ENCODE measurements at places on chromosomes 6 and 20.

GRCh38 chr20:48336597-48336996, 491.2 kb downstream of the PREX1 start:
- no peak for DNase-seq

GRCh38 chr6:157012355-157012754, 235.2 kb downstream of the ARID1B start:
- DNase-seq: no peak

DNA sequence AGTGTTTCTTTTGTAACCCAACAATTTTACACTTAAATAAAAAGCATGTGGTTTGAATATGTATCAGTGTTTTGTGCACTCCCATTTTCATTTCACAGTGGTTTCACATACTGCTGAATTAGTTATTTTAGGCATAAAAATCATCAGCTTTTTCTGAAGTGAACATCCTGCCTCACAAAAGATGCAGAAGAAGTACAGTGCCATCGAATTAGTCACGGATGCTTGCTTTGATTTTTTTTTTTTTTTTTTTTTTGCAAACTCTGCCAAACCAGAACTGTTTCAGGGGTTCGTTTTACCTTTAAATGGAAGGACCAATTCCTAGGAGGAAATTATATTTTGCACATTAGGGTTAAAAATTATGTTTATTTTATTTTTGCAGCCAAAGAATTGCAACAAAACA, 158.6 kb downstream of the RPS12 start:
- DNase-seq: no peak

GRCh38 chr6:41581381-41581991, 35.3 kb downstream of the FOXP4 start:
- no peak for DNase-seq

DNA sequence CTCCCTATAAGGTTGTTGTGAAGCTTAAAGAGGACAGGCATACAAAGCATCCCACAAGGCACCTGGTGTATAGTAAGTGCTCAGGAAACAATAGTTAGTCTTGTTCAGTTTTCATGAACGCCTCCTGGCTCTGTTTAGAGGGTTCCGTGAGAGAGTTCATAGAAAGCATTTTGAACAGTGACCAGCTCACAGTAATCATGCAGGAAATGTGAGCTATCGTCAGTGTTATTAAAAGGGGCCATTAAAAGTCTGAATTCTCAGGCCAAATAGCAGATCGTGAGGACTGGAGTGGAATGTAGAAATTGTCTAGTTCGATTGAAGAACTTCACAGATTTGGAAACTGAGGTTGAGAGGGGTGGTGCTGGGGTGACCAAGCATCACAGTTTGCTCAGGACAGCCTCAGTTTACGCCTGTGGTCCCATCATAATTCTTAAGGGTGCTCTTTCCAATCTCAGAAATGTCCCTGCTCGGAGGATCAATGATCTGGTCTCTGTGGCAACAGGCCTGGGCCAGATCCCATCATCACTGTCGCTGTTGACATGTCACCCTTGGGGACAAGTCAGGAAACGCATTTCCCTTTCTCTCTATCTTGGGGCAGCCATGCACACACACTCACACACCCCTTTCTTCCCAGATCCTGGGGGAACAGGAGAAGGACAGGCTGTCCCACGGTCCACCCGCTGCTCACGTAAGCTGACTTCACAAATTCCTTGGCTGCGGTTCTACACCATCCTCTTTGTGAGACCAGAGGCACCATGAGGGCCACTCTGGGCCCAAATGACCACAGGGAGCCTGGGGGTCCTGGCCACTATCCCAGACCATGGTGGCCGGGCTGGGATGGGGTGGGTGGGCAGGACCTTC, 7.2 kb downstream of the TGM2 start:
- no peak for DNase-seq

DNA sequence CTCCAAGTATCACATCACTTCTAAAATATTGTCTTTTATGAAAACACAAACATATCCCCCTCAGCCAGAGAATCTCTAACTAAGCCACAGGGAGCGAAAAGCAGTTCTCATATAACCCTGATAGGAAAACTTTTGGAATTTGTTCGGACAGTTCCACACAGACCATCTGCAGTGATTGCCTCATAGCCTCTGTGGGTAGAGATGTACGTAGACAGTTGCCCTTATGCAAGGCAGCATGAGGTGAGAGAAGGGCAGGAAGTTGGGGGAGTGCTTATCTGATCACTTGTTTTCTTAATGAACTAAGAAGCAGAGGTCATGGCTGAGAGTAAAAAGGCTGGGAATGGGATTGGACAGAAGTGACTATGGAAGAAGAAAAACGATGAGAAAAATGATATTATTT, 39.6 kb downstream of the SLC23A2 start:
- no peak for DNase-seq

DNA sequence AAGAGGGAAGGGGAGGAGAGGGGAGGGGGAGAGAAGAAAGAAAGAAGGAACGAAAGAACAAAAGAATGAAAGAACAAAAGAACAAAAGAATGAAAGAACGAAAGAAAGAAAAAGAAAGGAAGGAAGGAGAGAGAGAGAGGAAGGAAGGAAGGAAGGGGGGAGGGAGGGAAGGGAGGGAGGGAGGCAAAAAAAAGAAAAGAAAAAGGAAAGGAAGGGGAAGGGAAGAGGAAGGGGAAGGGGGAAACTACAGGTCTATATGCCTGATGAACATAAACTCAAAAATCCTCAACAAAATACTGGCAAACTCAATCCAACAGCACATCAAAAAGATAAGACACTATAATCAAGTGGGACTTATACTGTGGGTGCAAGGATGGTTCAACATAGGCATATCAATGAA, 13.7 kb upstream of the LGSN start:
- no peak for DNase-seq

DNA sequence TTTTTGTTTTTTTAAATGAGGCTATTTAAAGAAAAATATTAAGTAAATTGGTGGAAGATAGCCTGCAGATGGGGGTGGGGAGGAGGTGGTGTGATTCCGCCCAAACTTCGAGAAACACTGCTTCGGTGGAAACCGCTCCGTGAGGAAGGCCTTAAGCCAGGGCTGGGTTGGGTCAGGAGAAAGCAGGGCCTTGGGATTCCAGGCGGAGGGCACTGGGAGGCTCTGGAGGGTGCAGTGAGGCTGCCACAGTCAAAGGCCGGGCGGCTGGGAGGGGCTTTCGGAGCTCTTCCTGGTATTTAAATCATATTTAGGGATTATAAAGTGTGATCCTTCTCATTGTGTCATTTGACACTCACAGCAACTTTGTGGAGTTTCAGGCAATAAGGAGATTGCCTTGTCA, 22.2 kb upstream of the SCRT2 start:
- no peak for DNase-seq

- DNase-seq: no peak
Measured at GRCh38 chr6:163777716-163778115, 363.2 kb downstream of the QKI start.

- DNase-seq: no peak
Measured at GRCh38 chr6:27156874-27157458, 90.5 kb upstream of the PRSS16 start.

DNA sequence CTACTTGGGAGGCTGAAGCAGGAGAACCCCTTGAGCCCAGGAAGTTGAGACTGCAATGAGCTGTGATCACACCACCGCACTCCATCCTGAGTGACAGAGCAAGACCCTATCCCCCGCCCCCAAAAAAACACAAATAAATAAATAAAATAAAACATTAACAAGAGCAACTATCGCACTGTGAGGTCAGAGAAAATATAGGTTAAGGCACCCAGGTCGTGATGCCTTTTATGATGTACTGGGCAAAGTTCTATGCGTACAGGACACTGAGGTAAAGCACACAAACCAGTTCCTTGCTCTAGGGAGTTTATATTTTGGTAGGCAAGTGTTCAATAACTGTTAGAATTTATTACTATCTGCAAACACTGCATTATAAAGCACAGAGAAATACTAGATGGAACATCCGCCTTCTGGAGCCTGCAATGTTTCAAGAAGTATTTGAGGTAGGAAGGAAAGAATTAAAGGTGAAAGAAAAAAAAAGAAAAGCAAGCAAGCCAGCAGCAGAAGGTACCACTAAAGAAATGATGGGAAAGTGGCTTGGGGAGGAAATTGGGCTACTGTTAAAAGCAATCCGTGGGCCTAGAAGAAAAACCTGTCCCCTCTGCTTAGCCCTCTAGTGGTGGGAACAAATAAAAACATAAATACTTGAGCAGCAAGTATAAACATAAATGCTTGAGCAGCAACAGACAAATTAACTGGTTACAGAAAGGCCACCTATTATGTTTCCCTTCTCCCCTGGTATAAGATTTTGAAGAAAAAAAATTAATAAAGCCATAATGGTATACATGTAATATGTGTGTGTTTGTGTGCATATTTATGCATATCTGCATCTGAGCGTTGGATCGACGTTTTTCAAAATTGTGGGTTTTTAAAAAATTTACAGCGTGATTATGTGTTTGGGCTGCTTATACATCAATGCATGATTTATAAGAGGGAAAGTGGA, 128.0 kb downstream of the PHACTR1 start:
- DNase-seq: no peak

GRCh38 chr6:147503587-147503986, 4.9 kb upstream of the SAMD5 start:
- DNase-seq: no peak

DNA sequence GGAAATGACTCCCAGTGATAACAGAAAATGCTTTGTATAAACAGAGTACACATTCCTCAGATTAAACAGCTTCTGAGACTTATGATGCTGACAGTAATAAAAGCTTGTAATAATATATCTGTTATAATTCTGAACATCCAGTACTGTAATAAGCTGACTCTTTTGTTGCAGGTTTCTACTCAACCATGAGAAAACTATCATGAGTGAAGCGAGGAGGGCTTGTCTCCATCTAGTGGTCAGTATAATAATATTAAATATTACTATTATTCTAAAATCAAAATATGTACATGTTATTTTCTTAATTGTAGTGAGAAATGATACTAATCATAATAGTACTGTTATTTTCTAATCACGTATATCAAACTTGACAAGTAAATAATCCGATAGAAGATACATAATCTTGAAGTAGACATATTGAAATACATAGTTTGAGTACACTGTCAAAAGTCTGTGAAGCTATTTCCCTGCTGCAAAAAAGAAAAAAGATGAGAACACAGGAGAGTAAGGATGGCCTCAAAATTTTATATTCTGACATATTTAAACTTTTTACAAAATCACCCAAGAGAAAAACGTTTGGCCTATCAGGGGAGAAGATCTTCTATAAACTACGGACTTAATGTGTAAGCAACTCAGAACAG, 183.1 kb downstream of the MOXD1 start:
- DNase-seq: no peak

DNA sequence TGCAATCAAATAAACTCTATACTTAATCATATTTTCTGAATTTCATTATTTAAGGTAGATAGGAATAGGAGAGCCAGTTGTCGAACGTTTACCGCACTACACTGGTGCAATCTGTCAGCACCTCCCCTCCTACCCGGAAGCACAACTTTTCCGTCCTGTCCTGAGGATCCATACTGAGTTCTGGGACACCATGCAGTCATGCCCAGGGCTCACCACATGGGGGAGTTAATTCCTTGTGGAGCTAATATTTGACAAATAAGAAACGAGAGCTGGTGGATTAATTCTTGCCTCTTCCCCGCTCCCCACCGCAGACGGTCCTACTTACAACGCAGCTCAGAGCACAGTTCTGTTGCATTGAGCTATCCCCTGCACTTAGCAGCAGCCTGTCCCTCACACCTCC, 107.7 kb upstream of the RALGAPA2 start:
- DNase-seq: no peak

GRCh38 chr6:144110210-144110609, 14.8 kb upstream of the SF3B5 start:
- no peak for DNase-seq

DNA sequence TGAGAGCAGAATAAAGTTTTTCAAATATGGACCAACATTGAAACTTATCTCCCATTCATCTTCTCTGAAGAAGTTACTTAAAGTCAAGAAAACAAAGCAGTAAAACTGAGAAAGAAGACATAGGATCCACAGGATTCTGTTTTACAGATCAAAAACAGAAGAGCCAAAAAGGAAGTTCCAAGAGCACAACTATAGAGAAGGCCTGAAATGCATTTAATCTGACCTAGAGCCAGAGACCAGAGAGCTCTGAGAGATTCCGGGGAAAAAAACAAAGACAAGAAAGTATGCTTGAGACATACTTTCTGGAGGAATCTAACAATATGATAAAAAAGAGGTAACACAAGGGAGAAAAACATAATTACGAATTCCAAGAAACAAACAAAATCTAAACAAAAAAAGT, 26.1 kb downstream of the SRPK1 start:
- no peak for DNase-seq

DNA sequence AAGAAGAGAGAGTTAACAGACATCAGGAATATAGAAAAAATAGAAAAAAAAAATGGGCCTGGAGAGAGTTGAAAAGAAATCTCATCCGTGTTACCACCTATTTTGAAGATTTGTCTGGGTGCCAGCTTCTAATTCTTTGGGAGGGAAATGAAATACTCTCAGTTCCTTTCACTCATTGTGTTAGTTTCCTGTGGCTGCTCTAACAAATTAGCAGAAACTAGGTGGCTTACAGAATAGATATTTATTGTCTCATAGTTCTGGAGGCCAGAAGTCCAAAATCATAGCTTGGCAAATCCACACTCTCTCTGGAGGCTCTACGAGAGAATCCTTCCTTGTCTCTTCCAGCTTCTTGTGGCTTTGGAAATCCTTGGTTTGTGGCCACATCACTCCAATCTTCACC, 225.1 kb upstream of the BTBD3 start:
- no peak for DNase-seq

GRCh38 chr6:122012578-122012977, 386.9 kb upstream of the HSF2 start:
- DNase-seq: no peak

DNA sequence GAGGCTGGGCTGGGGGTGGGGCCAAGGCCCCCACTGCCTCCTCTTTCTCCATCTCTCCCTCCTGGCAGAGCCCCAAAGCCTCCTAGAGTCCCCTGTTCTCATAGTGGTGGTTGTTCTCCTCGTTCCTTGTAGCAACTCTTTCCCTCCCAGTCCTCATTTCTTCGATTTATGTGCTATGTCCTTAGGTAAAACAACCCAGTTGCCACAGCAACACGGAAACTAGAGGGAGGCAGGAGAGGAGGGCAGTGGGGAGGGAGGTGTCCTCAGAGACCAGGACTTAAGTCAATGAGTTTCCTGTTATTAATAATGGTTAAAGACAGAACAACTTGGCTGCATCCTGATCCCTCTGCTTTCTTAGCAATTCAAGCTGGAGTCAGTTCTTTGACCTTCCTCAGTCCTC, 161.0 kb downstream of the INSM1 start:
- no peak for DNase-seq

DNA sequence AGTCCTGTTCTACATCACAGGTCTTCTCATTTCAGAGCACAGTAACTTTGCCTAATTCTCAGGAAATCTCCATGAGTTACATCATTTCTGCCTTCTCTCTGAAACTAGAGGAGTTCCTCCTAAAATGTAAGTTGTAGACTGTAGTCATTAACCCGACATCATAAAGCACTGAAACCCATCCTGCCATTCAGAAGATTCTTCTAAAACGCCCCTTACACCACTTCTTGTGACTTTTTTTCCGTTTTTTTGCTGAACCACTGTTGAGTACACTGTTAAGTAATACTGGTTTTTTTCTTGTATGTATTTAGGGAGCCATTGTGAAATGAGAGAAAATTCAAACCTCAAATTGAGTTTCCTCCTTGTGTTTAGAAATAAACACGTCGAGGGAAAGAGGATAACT, 117.3 kb downstream of the MAP3K4 start:
- DNase-seq: no peak

All from NCI-H1694 (cell line).